ENCODE measurements at places on chromosomes 2 and 18.
A peak's percentile ranks its signal among the peaks of the same experiment; 100 is the strongest.

DNA sequence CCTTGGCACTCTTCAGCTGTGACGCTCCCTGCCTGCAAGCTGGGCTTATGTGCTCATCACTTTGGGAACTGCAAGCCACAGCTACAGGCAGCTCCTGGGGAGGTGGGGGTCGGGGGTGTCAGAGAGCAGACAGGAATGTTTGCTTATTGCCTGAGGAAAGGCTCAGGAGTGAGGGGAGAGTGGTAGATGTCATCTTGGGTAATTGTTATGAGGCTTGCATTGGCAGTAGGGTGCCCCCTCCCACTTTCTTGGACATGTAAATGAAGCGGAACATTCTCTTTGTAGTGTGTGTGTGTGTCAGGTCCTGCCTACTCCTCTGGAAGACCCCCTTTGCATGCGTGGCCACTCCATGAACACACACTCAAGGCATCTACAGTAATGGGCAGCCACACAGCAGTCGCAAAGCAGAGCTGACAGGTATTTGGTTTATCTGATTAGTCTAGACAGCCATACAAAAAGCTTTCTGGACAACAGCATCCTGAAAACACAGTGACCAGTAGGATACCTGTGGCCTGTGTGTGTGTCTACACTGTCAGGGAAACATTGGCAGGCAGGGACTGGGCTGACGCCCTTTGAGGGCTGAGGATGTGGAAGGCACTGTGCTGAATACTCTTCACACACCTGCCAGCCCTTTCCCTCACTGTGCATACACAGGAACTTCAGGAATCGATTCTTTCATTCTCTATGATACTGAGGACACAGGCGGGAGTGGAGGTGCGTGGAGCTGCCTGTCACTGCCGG lies 17.1 kb upstream of the MC2R start:
- no peak for DNase-seq

DNA sequence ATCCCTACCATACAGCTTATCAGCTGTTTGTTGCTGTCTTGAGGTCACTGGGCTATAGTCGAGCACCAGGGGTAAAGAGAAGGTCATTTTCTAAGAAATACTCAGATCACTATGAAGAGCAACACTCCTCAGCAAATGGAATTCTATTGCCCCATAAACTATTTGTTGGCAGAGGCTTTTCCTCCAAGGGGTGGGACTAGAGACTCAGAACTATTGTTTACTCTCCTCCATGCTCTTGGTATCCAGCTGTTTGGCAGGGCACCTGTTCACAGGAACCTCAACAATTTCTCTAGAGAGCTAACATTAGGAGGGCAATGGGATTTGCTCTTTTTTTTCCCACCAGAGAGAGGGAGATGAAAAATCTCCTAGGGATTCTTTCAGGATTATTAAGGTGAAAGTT lies 249.1 kb upstream of the SPRED2 start:
- no peak for DNase-seq

DNA sequence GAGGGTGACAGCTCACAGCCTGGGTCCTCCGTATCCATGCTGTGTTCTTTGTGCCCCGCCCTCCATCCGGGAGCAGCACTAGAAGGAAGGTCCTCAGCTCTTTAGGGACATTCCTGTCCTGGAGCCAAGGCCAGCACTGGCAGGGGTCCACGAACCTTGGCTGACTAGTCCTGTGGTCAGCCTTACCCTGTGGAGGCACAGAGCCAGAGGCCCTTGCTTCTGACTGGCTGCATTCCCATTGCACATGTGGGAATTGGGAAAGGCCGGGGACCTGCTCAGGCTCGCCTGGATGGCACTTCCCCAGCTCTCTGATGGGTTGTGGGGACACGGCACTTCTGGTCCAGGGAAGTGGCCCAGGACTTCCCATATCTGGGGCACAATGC lies 24.9 kb upstream of the RHOB start:
- DNase-seq, result no peak

GRCh38 chr2:30871440-30871839 lies 64.2 kb upstream of the CAPN13 start:
- DNase-seq, result no peak

DNA sequence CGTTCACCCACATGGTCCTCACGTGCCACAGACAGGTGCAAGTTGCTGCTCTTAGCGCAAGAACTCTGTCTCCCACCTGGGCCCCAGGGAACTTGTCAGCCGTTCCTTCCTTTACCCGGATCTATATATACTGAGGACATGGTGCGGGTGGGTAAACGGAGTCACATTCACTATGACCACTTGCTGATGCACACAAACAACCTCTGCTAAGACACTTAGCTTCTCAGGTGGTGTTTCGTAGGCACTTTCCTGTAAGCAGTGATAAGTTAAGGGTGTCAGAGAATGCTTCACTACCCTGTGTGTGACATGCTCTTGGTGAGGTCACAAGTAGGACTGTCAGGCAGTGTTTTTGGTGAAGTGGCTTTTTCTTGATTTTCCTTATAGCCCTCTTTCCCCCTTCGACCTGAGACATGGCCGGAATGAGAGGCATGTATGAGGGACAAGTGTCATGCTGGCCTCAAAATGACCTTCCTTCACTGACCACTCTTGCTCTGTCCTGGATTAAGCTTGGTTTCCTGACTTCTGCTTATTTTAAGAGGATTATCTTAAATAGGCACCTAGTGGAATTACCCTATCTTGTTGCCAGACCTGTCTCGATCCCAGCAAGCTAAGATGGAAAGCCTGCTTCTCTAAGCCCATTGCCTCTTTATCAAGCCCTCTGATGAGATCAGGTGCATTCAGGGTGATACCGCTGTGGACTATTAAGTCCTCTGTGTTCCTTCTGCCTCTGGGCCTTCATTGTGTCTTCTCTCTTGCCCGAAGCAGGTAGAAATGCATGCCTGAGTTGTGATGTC lies 97.1 kb upstream of the CELF4 start:
- no peak for DNase-seq

- peak; percentile 23 for DNase-seq
Measured at GRCh38 chr2:227411320-227411989, 23.7 kb upstream of the SCYGR1 start.

DNA sequence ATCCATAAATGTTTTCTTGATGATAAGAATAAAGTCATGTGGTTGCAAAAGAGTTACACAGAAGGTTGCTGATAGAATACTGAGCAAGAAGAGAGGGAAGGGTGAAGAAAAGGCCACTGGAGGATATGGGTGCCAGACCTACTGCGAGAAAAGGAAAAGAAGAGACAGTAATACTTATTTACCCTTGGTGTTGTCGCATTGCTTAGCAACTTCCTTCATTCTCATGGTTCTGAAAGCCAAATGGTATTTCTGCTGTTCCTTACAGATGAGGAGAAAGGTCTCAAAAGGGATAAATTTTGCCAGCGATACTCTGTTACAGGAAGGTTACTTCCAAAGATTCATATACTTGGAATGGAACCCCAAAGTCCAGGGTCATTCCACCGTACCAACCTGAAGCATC lies 62.5 kb downstream of the LHCGR start:
- DNase-seq, result no peak

Measured in CD4-positive, alpha-beta T cell treated with Interleukin-15 for 4 hours (primary cell).